ENCODE measurements at places on chromosomes 1 and 21. TPM values are rescaled to one million over a fixed set of nuclear protein-coding genes. Genes with fewer than 3 reads are reported as not detected.

GRCh38 chr1:100866901-100867206 is 27.8 kb downstream of the EXTL2 start:
- H3K36me3 ChIP-seq = no peaks in the 10 kb centered on the region
- no peaks in the 10 kb centered on the region for H3K4me1 ChIP-seq
- H3K4me3 ChIP-seq = no peak overlapping the region
- no peak for DNase-seq
- H3K27ac ChIP-seq = no peak overlapping the region
- H3K27me3 ChIP-seq = no peaks in the 10 kb centered on the region

GRCh38 chr21:33968080-33968994 is 52.7 kb upstream of the ATP5PO start:
- no peak for DNase-seq
- no peaks in the 10 kb centered on the region for H3K27me3 ChIP-seq
- H3K4me3 ChIP-seq = no peak overlapping the region
- H3K36me3 ChIP-seq = no peaks in the 10 kb centered on the region
- H3K27ac ChIP-seq = no peak overlapping the region

DNA sequence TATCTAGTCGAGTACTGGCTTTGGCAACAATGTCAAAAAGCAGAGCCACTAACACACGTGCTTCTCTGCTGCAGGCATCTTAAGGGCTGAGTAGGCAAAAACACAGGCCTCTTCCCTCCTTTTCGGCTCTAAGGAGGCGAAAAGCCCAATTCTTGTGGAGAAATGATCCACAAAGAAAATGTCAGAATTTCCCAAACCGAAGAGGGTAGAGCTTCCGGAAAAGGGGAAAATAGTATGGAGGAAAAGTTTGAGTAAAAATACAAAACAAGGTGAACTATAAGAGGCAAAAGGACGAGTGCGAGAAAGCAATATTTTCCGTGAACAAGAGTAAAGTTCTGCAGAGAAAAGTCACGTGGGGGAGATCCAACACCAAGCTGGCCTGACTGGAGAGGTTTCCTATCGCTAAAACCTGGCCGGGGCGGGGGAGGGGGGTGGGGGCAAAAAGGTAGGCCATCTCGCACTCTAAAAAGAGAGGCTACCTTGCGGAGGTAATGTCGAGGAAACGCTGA is 551 bp downstream of the ZRANB2 start:
- H3K36me3 ChIP-seq = peaks cover 7% of the 10 kb centered on the region
- no peak for DNase-seq
- peak overlapping the region; percentile 84 for H3K4me3 ChIP-seq
- H3K27ac ChIP-seq = peak overlapping the region; percentile 83
- H3K27me3 ChIP-seq = no peaks in the 10 kb centered on the region
- H3K4me1 ChIP-seq = peaks cover 12% of the 10 kb centered on the region

DNA sequence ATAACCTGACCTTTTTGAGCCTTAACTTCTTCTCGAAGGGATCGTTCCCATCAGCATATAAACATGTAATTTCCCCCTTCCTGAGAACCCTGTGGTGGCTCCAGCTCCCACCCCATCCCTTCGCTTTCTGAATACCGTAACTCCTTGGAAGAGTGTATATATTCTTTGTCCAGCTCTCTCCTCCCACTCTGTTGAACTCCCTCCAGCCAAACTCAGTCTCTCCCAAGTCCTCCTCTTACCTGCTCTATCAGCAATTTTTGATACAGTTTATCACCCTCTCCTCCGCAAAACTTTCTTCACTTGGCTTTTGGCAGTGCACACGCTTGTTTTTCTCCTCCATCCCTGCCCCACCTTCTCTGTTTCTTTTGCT is 109.9 kb upstream of the SLC25A33 start:
- peak overlapping the region; percentile 94 for H3K27ac ChIP-seq
- no peaks in the 10 kb centered on the region for H3K27me3 ChIP-seq
- no peaks in the 10 kb centered on the region for H3K4me1 ChIP-seq

GRCh38 chr21:41888749-41889376 is 9.7 kb upstream of the PRDM15 start:
- no peaks in the 10 kb centered on the region for H3K36me3 ChIP-seq
- DNase-seq = no peak
- H3K27me3 ChIP-seq = no peaks in the 10 kb centered on the region
- H3K4me1 ChIP-seq = no peaks in the 10 kb centered on the region
- no peak overlapping the region for H3K27ac ChIP-seq

- H3K27me3 ChIP-seq = no peaks in the 10 kb centered on the region
- no peak for DNase-seq
- no peaks in the 10 kb centered on the region for H3K36me3 ChIP-seq
- H3K27ac ChIP-seq = no peak overlapping the region
Measured at GRCh38 chr1:161932668-161933067, 91.0 kb downstream of the OLFML2B start.

HMCN1 gene
- total RNA-seq = 7.8 TPM

FCMR gene
- 3.3 TPM for total RNA-seq

OR6N1 gene
- not detected for total RNA-seq

DNA sequence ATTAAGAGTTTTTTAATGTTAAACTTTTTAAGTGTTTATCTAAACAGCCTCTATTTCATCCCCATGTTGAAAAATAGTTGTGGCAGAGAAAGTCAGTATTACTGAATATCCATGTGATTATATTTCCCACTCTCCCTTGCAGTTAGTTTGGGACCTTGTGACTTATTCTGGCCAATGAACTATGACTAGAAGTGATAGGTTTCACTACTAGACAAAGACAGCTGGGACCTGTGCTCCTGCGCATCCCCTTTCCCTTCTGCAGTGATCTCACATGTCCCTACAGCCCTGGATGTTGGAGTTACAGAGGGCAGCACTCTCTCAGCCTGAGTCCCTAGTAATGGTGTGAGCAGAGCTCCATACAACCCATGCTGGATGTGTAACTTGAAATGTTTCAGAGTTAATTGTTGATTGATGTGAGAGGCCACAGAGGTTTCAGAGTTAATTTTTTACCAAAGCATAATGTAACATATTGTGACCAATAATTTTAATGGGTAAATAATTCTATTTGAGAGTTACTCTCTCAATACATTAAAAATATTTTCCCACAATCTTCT is 18.7 kb upstream of the SAMD13 start:
- H3K27me3 ChIP-seq = no peaks in the 10 kb centered on the region
- H3K4me1 ChIP-seq = no peaks in the 10 kb centered on the region
- H3K4me3 ChIP-seq = no peak overlapping the region

ERG gene
- 21.0 TPM for total RNA-seq

MDM4 gene
- 103 TPM for total RNA-seq

GRCh38 chr1:18921516-18922251 is 19.3 kb upstream of the ALDH4A1 start:
- H3K36me3 ChIP-seq = no peaks in the 10 kb centered on the region
- peaks cover 14% of the 10 kb centered on the region for H3K4me1 ChIP-seq
- no peak overlapping the region for H3K4me3 ChIP-seq
- peak overlapping the region; percentile 81 for H3K27ac ChIP-seq

DNA sequence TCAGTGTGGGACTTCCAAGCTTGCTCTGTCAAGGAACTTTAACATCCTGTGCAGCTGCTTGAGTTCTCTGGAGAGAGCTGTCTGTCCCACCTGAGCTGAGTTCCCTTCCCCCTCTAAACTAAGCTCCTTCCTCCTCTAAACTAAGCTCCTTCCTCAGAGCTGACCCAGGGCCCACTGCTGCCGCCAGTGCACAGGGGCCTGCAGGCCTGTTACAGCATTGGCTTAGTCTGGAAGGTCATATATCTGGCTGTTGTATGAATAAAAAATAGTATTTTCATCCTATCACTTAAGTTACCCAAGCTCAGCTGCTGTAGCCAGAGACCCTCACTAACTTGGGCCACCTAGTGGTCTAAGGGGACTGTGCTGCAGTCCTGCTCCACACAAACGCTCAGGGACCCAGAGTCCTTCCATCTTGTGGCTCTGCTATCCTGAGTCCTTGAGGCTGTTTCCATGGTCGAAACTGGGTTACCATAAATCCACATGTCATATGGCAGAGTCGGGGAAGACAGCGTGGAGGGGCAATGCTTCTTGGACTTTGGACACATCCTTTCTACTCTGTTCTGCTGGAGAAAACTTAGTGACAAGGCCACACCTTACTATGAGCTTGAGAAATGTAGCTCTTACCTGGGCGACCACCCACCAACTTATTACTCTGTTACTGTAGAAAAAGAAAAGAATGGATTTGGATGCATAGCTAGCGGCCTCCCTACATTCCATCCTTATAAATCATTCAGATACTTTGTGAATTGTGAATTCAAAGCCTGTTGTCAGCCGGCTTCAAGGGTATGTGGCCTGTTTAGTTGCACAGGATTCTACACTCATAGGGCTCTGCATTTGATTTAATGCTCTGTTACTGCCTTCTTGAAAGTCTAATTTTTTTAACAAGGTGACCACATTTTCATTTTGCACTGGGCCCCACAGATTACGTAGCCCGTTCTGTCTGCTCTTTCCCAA is 71.4 kb upstream of the GCLM start:
- H3K4me3 ChIP-seq = no peak overlapping the region
- no peaks in the 10 kb centered on the region for H3K27me3 ChIP-seq
- peak overlapping the region; percentile 78 for H3K27ac ChIP-seq
- peaks cover 8% of the 10 kb centered on the region for H3K4me1 ChIP-seq

COA6 gene
- 17.7 TPM for total RNA-seq

HENMT1 gene
- total RNA-seq = 6.6 TPM

GRCh38 chr1:43426221-43426620 is 27.5 kb downstream of the HYI start:
- H3K36me3 ChIP-seq = peaks cover 42% of the 10 kb centered on the region
- peak; percentile 46 for DNase-seq
- H3K27ac ChIP-seq = no peak overlapping the region
- H3K27me3 ChIP-seq = no peaks in the 10 kb centered on the region
- no peaks in the 10 kb centered on the region for H3K4me1 ChIP-seq
- H3K4me3 ChIP-seq = no peak overlapping the region

HSD17B7 gene
- total RNA-seq = 22.9 TPM

- peaks cover 3% of the 10 kb centered on the region for H3K27me3 ChIP-seq
- no peak overlapping the region for H3K4me3 ChIP-seq
- H3K36me3 ChIP-seq = no peaks in the 10 kb centered on the region
- DNase-seq = no peak
- H3K4me1 ChIP-seq = no peaks in the 10 kb centered on the region
- H3K27ac ChIP-seq = no peak overlapping the region
Measured at GRCh38 chr21:40563900-40564299, 283.1 kb downstream of the DSCAM start.

- H3K27me3 ChIP-seq = no peaks in the 10 kb centered on the region
- H3K4me3 ChIP-seq = peak overlapping the region; percentile 95
- H3K27ac ChIP-seq = peak overlapping the region; percentile 94
- H3K4me1 ChIP-seq = peaks cover 6% of the 10 kb centered on the region
- no peaks in the 10 kb centered on the region for H3K36me3 ChIP-seq
Measured at GRCh38 chr1:3899754-3900149, 320 bp downstream of the C1orf174 start.

MAP1LC3C gene
- 10.8 TPM for total RNA-seq

- H3K4me3 ChIP-seq = no peak overlapping the region
- no peaks in the 10 kb centered on the region for H3K36me3 ChIP-seq
- H3K27ac ChIP-seq = no peak overlapping the region
- DNase-seq = no peak
- H3K4me1 ChIP-seq = no peaks in the 10 kb centered on the region
- no peaks in the 10 kb centered on the region for H3K27me3 ChIP-seq
Measured at GRCh38 chr1:26373281-26373680, 731 bp upstream of the ZNF683 start.

DNA sequence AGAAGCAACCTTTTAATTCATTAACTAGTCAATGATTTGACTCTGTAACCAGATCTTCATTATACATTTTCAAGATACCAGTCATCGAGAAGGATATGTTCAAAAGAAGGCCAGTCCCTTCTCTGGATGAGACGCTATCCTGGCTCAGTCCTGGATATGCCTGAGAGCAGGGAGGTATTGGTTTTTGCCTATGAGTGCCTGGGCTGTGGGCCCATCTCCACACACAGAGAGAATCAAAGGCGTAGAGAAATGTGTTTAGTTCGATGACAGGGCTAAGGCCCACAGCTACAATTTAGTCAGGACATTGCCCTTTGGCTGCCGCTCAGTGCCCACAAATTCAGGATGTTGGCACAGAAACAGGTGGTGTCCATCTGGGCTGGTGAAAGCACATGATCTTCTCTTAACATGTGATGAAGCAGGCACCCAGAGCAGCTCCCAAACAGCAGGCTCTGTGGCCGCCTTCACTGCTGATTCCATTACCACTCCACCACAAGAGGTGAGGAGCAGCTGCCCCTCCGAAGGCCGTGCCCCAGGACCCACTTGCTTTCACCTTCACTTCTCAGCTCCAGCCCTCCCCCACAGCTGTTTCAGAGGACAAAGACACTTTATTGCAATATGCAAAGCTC is 24.7 kb downstream of the ACKR1 start:
- H3K4me1 ChIP-seq = no peaks in the 10 kb centered on the region
- DNase-seq = peak; percentile 84
- no peaks in the 10 kb centered on the region for H3K36me3 ChIP-seq
- no peak overlapping the region for H3K4me3 ChIP-seq
- H3K27me3 ChIP-seq = no peaks in the 10 kb centered on the region

FCRL5 gene
- 5.2 TPM for total RNA-seq

- peaks cover 77% of the 10 kb centered on the region for H3K27me3 ChIP-seq
- H3K27ac ChIP-seq = no peak overlapping the region
- H3K4me3 ChIP-seq = peak overlapping the region; percentile 49
- H3K4me1 ChIP-seq = peaks cover 16% of the 10 kb centered on the region
- no peaks in the 10 kb centered on the region for H3K36me3 ChIP-seq
- DNase-seq = no peak
Measured at GRCh38 chr1:92481971-92482664, 4.6 kb downstream of the GFI1 start.

CLIC4 gene
- 196 TPM for total RNA-seq

SYF2 gene
- total RNA-seq = 83.6 TPM

C1orf87 gene
- not detected for total RNA-seq

LCK gene
- total RNA-seq = 4.1 TPM

CAPZB gene
- total RNA-seq = 112 TPM

DNA sequence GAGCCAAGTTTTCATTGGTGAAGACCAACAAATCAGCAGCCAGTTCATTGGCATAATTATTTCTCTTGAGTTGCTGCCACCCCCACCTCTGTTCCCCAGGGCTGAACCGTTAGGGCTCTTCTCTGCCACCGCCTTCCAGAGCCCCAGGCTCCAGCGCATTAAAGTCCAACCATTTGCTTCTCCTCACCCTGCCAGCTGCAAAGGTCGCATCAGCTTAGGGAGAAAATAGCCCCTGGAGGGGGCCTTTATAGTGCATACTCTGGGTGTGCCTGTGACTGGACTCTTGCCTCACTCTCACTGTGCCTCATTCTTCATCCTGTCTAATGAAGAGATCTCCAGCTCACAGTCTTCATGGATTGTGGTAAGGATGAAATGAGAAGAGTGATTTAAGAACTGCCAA is 50.4 kb downstream of the KDM1A start:
- H3K4me1 ChIP-seq = no peaks in the 10 kb centered on the region
- H3K27ac ChIP-seq = no peak overlapping the region
- DNase-seq = no peak
- H3K27me3 ChIP-seq = no peaks in the 10 kb centered on the region
- no peak overlapping the region for H3K4me3 ChIP-seq

HPCA gene
- not detected for total RNA-seq

GRCh38 chr21:43983390-43983789 is 28.7 kb upstream of the TRAPPC10 start:
- H3K36me3 ChIP-seq = no peaks in the 10 kb centered on the region
- H3K4me3 ChIP-seq = no peak overlapping the region
- H3K4me1 ChIP-seq = no peaks in the 10 kb centered on the region
- DNase-seq = no peak
- no peak overlapping the region for H3K27ac ChIP-seq
- H3K27me3 ChIP-seq = no peaks in the 10 kb centered on the region

Measured in breast epithelium (tissue), 4 donors.